ENCODE measurements at places on chromosomes 7 and 10.

- peak; percentile 60 for DNase-seq
Observed at GRCh38 chr10:57891201-57892006, 376.3 kb downstream of the IPMK start.

DNA sequence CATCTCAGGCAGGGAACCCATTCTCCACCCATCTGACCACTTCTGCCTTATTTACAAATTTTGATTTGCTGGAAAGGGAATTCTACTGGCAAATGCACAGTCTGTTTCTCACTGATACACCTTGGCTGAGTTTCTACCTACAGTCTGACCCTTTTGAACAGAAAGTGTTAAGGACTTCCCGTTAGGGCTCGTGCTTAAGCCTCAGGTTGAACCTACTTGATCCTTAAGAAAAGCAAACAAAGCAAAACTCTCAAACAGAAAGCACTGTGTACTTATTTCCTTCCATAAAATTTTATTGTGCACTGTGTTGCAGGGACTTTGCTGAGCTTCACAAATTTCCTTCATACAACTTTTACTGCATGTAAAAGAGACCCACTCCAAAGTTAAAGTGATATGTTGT is 367.8 kb downstream of the NRG3 start:
- peak; percentile 25 for DNase-seq

- DNase-seq = no peak
Observed at GRCh38 chr7:95859429-95859828, 87.1 kb downstream of the DYNC1I1 start.

- no peak for DNase-seq
Observed at GRCh38 chr7:39133088-39133487, 155.4 kb downstream of the POU6F2 start.

- peak; percentile 81 for DNase-seq
Observed at GRCh38 chr7:47669178-47669891, 87.4 kb upstream of the TNS3 start.

- no peak for DNase-seq
Observed at GRCh38 chr7:48083114-48083830, 5.8 kb upstream of the UPP1 start.

DNA sequence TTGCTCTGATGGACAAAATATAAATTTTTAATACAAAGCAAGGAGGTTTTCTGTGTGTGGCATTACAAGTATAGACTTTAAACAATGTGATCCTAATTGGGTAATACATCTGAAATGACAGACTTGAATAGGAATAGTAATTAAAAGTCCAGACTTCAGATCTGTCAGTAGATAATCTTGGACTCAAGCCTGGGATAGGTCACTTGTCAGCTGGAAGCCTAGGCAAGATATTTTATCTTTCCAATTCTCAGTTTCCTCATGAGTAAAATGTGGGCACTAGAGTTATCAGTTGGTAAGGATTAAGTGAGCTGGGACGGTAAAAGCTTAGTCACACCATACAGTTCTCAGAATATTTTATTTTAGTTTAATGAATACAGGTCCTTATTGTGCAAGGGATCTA is 10.4 kb upstream of the ZMYND11 start:
- no peak for DNase-seq

- DNase-seq = no peak
Observed at GRCh38 chr7:152871678-152872060, 112.1 kb downstream of the ACTR3B start.

GRCh38 chr10:94490789-94491039 is 54.9 kb upstream of the HELLS start:
- no peak for DNase-seq

GRCh38 chr10:2856598-2856997 is 210.8 kb upstream of the PFKP start:
- no peak for DNase-seq

DNA sequence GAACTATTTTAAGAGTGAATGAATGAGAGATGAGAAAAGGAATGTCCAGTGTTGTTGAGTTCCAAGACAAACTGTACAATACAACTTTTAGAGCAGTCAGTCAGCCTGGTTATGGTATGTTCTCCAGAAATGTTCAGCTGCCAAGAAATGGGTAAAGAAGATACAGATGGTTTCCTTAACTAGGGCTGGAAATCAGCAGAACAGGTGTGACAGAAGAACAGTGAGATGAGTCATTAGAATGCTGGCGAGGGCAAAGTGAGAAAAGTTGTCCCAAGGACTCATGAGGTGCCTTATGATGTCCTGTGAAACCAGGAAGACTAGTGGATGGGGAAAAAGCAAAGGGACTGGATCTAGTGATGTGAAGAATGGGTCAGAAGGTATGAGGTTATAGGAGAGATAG is 20.8 kb upstream of the SEPTIN7 start:
- DNase-seq = no peak

All from mucosa of descending colon (tissue), 3 donors.